ENCODE measurements at places on chromosomes 12 and 14.

- H3K36me3 ChIP-seq = no peaks in the 10 kb centered on the region
- H3K4me1 ChIP-seq = no peaks in the 10 kb centered on the region
- no peaks in the 10 kb centered on the region for H3K27me3 ChIP-seq
These were observed 253.7 kb downstream of the GRIN2B start for GRCh38 chr12:13727707-13728195.

- peaks cover 8% of the 10 kb centered on the region for H3K4me1 ChIP-seq
- no peaks in the 10 kb centered on the region for H3K36me3 ChIP-seq
- H3K4me3 ChIP-seq = no peak overlapping the region
These were observed 16.5 kb downstream of the SIX1 start for GRCh38 chr14:60632777-60633176.

DNA sequence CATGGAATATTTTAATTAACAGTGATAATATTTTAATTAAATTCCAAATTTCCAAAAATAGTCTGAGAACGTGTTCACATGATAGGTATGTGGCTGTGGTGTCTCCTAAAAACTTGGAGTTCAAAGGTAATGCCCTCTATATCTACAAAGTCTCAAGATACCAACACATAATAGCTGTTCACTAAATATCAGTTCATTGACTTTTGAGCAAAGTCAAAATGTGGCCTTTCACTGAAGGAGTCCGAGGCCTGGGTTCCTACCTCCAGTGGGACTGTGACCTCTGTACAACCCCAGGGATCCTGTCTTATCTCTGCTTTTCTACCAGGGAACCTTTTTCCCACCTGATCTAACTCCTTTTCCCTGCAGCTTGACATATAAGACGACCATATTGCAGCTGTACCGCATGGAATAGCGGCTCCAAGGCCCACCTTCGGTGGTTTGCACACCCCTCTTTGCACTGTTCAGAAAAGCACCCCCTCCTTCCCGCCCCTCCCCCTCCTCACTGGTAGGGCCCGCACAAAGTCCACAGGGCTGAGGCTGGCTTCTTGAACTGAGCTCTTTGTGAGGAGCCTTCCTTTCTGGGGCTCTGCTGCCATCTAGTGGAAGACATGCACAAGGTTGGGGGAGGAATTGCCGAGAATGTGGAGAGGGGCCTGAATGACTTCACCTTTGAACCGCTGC is 3.1 kb downstream of the CCND2 start:
- H3K27ac ChIP-seq = peak overlapping the region; percentile 93
- H3K4me1 ChIP-seq = peaks cover 76% of the 10 kb centered on the region
- peaks cover 20% of the 10 kb centered on the region for H3K36me3 ChIP-seq
- peak overlapping the region; percentile 98 for H3K4me3 ChIP-seq
- peaks cover 37% of the 10 kb centered on the region for H3K27me3 ChIP-seq

DNA sequence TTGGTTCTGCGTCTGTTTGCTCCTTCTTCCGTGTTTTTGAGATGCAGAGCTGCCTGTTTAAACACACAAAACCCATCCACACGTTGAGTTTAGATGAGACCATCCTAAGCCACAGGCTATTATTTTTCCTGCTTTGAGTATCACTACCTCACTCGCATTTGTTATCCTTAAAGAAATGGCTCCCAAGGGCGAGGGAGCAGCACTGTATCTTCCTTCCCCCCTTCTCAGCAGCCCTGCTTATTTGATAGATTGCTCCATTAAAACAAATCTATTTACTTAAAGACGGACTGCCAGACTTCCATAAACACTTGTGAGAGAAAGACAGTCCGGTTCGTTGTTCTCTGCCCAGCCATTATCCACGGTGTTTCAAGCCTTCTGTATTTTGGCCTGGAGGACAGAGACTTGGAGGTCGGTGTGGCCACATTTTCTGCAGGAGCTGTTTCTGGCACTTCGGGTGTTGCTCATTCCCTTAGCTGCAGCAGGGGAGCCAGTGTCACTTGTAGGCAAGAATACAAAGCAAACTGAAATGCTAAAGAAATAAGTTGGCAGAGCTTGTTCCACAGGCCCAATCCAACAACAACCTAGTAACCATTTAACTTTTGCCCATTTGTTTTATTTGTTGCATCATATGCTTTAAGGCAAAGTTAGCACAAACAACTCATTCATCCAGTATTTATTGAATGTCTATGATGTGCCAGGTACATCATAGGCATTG is 275.4 kb downstream of the TTC6 start:
- H3K27ac ChIP-seq = peak overlapping the region; percentile 10
- H3K27me3 ChIP-seq = no peaks in the 10 kb centered on the region
- H3K4me3 ChIP-seq = no peak overlapping the region

DNA sequence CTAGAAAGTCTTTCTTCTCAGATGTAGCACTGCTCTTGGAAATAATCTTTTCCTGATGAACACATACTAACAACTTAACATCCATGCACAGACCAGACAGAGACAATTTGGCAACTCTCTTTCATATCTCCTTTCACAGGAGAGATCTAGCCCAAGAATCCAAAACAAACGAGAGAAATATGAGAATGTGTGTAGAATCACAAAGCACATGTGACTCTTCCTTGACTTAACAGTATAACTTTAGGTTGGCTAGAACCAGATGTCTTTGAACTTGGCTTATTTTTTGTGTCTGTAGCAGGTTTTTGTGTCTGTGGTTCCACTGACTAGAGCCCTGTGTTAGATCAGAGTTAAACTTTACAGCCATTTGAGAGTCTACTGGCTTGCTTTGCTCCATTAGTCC is 114.2 kb downstream of the STXBP6 start:
- DNase-seq = no peak
- H3K4me1 ChIP-seq = no peaks in the 10 kb centered on the region
- H3K27me3 ChIP-seq = no peaks in the 10 kb centered on the region
- H3K27ac ChIP-seq = no peak overlapping the region
- no peak overlapping the region for H3K4me3 ChIP-seq
